BJ (cell line): ENCODE measurements at places on chromosomes 6 and 20. TPM values are rescaled to one million over a fixed set of nuclear protein-coding genes. Genes with fewer than 3 reads are reported as not detected.

- no peak for DNase-seq
These were observed 180.7 kb downstream of the BTBD3 start for GRCh38 chr20:12098421-12098820.

DNA sequence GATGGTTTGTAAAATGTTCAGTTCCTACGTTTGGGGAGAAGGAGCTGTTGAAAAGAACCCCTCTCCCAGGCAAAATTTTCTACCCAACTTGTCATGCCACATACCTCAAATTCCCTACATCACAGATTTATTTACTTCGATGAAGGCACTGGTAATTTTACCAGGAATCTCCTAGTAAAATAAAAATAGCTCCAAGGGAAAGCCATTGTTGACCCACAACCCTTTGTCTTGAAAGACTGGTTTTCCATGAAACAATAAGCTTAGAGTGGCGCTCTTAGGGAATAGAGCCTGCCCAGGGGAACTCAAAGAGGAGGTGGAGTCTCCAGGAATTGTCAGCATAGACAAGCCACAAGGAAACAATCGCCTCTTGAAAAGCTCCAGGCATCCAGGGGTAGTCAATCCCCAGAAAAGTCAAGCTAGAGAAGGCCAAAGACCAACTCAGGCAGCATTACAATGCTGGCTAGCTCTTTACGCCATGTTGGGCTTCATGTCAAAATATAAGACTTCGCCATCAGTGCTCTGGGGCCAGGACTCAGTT, 99.2 kb upstream of the RREB1 start:
- no peak for DNase-seq

DNA sequence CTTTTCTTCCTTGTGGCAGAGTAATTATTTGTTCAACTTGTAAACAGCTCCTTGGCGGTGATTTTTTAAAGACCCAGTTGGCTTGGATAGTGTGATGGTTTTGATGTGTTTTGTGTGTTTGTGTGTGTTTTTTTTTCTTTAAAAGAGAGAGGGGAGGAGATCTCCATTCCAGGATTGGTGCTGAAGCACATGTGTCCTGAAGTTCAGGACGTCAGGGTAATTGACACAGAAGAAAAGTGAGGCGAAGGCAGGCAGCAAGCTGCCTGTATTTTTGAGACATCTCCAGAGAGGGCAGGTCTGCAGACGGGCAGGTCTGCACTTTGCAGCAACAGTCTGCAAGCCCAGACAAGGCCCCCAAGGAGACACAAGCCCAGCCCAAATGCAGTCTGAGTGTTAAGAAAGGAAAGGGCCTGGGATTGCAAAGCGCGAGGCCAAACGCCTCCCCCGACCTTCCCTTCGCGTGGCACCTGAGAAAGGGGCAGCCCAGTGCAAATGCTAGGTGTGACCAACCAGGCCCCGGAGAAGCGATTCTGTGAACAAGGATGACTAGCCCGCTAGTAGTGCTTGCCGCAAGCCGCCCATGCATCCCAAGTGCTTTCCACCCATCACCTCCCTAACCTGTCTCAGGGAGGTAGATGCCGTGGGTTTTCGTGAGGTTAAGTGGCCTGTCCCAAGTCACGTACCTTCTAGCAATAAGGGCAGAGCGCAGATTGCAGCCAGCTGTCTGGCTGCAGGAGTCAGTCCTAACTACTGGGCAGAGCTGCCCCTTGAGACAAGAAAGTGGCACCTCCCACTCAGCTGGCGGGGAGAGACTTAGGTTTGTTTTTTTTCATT, 230.5 kb downstream of the ZMYND8 start:
- no peak for DNase-seq

The MANEA gene
- polyA plus RNA-seq = 3.8 and 9.6 TPM in 2 replicates

GRCh38 chr6:8143945-8144344, 41.6 kb upstream of the EEF1E1 start:
- DNase-seq = no peak

The TRIM10 gene
- polyA plus RNA-seq = not detected in 2 replicates

DNA sequence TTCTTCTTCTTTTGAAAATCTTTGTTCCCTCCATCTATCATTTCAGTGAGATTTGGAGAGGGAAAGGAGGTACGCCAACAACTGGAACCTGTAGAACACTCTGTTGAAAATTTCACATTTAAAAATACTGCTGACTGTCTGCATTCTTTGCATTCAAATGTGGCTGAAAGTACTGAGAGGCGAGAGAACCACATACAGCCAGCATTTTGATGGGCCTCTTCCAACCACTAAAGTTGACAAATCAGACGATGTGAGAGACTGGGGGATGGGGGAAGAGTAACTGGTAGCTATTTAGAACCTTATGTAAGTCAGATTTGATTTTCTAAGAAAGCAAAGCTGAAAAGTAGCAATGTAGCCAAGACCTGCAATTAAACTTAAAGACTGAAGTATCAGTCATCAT, 77.5 kb downstream of the FKBP5 start:
- DNase-seq = peak; percentile 26

DNA sequence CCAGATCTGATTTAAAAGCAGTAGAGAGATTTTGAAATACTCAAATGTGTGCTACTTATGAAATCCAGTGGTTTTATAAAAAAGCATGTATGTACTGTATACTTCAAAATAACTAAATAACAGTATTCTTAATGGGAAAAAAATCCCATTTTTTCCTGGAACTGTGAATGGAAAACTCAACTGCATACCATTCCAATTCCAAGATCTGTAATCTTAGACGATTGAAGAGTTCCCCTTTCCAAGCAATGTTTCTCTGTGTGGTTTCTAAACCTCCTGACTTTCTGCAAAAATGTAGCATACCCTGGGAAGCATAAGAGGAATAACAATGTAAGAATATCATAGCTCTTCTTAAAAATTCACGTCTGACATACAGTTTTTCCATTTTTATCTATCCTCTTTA, 40.3 kb upstream of the HIVEP2 start:
- no peak for DNase-seq

GRCh38 chr6:38591439-38591838, 48.3 kb downstream of the BTBD9 start:
- DNase-seq = no peak

- DNase-seq = no peak
These were observed 102.7 kb downstream of the MBOAT1 start for GRCh38 chr6:20109526-20109925.

The CTCFL gene
- not detected in 2 replicates for polyA plus RNA-seq

The TMEM170B gene
- polyA plus RNA-seq = 0.23 and 0.50 TPM in 2 replicates

- DNase-seq = no peak
These were observed 144.7 kb downstream of the TASP1 start for GRCh38 chr20:13494019-13494418.

DNA sequence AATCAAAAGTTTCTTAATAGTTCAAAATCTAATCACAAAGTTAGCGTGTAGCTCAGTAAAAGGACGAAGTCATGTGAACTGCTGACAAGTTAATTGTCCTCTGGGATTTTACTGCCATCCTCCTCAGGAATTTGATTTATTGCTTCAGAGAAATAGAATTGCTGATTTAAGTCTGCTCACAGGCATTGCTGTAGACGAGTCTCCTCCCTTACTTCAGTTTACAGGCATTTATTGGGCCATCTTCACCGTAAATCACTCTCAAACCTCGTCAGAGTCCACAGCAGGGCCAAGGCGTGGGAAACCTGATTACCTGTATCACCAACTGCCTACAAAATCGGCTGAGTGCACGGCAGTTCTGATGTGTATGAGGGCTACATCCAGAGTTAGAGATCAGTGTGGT, 119.1 kb upstream of the PDE10A start:
- DNase-seq = no peak

DNA sequence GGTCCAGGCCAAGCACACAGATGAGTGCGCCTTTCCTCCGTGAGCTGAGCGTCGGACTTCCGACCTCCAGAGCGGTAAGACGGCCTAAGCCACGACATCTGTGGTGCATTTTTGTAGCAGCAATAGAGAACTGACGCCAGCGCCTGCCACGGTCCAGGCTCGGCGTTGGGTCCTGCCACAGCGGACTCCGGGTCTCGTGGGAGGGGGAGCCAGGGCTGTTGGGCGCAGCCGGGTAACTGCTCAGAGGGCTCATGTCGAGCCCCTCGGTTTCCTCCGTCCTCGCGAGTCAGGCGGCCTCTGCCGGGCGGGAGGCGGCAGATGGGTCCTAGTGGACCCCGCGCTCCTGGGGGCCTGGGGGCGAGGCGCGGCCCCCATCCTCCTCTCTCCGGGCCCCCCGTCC, 216.1 kb downstream of the QKI start:
- DNase-seq = no peak

DNA sequence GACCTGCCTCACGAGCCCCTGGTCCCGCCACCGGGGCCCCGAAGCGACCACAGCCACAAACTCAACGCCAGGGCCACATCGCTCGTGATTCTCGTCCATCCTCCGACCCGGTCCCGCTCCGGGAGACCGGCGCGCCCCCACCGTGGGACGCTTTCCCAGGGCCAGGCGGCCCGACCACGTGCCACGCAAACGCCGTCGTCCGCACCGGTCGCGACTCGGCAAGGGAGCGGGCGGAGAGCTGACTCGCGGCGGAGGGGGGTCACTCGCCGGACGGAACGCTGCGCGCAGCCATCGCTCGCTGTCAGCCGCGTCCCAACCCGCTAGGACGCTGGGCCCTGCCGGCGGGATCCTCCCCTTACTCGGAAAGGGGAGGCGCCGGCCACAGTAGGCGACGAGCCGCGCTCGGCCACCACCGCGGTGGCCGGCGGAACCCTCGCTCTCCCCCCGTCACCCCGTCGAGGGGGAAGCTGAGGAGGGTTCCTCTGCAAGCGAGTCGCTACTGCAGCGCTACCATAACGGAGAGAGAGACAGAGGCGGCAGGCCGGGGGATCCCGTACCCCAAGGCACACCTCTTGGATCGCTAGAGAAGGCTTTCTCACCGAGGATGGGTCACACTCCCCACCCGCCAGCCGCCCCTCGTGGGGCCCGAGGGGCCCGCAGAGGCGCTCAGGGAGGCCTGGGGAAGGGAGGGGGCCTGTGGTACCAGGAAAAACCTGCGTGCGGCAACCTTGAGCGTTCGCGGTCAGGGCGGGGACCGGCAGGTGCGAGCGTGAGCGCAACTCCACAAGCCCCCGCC, 511.8 kb upstream of the ZNF337 start:
- DNase-seq = no peak

GRCh38 chr6:151294561-151295101, 54.9 kb downstream of the AKAP12 start:
- peak; percentile 76 for DNase-seq

GRCh38 chr6:30067460-30068139, 602 bp downstream of the PPP1R11 start:
- DNase-seq = no peak

The HLA-DQA1 gene
- polyA plus RNA-seq = not detected in 2 replicates

DNA sequence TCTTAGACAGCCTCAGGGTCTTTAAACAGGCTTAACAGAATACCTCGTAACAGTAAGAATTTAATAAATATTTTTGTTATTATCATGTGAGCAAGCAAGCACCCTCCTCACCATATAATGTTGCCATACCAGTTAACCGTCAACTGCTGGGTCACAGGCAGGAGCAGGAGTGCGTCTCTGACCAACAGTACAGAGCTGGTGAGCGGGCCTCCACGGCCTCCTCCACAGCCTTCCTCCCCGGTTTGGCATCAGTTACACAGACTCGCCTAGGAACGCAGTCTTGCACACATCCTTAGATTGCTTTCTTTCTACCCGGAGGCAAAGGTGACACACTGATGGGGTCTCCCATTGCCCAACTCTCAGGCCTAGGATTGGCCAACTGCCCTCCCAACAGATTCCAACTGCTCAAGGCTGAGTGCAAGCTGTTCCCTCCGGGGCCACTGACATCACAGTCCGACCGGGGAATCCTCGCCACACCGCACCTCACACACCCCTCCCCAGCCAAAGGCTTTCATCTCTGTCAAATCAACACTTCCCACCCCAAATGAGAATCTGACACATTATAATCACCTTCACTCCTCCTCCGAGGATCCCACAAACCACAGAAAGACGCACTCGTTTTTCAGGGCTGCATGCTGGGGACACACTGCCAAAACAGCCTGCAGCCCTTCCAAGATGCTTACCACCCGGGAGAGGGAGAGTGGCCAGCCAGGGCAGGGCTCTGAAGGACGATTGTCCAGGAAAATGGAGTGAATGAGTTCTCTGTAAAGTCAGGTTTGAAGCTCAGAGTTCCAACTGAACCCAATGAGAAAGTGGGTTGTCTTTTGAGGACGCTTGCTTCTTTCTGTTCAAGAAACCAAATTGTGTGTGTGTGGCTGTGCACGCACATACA, 63.2 kb downstream of the PDE10A start:
- DNase-seq = no peak

GRCh38 chr6:167848783-167849182, 22.1 kb downstream of the AFDN start:
- no peak for DNase-seq

DNA sequence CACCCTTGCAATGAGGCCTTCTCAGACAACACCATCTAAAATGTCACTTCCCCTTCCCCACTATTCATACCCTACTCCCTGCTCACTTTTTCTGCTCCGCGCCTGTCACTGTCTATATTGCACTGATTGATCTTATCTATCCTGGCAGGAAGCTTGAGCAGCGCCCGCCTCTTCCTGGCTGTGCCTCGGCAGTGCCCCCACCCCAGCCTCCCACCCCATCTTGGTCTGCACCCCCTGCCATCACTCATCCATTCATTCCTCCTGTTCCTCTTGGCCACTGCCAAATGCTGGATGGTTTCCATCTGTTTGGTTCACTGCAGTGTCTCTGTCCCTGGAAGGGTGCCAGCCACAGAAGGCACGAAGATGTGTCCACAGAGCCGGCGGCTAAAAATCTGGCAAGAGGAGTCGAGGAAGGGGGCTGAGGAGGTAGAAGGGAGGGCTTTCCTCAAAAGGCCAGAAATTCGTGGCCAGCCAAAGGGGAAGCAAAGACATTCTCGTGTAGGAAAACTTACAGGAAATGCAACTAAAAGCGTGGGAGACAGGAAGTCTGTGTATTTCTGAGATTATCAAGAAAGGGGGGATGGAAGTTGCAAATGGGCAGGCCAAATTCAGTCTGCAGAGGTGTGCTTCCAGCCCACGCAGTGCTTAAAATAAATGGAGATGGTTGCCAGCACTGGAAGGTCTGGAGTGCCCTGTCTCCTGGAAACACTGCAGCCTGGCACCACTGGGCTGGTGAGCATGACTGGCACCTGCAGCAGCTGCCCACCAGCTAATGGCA, 27.6 kb downstream of the SYNJ2 start:
- DNase-seq = no peak

GRCh38 chr6:106363401-106364138, 3.1 kb downstream of the CRYBG1 start:
- DNase-seq = no peak

GRCh38 chr6:16803294-16804200, 42.3 kb upstream of the ATXN1 start:
- DNase-seq = no peak

DNA sequence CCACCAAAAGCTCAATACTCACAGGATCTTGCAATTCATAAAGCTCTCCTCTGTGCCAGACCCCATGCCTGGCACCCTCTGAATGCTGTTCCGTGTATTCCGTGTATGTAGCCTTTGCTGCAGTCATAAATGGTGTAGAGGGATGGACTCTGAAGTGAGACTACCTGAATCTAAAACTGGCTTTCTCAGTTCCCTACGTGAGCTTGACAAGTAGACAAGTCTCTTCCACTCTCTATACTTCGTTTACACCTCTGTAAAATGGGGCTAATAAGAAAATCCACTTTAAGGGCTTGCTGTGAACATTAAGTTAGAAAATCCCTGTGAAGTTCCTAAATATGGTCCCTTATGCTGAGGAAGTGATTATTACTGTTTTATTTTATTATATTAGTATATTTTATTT, 31.5 kb downstream of the PPP1R16B start:
- no peak for DNase-seq
